ENCODE measurements at places on chromosomes 13 and 19.

DNA sequence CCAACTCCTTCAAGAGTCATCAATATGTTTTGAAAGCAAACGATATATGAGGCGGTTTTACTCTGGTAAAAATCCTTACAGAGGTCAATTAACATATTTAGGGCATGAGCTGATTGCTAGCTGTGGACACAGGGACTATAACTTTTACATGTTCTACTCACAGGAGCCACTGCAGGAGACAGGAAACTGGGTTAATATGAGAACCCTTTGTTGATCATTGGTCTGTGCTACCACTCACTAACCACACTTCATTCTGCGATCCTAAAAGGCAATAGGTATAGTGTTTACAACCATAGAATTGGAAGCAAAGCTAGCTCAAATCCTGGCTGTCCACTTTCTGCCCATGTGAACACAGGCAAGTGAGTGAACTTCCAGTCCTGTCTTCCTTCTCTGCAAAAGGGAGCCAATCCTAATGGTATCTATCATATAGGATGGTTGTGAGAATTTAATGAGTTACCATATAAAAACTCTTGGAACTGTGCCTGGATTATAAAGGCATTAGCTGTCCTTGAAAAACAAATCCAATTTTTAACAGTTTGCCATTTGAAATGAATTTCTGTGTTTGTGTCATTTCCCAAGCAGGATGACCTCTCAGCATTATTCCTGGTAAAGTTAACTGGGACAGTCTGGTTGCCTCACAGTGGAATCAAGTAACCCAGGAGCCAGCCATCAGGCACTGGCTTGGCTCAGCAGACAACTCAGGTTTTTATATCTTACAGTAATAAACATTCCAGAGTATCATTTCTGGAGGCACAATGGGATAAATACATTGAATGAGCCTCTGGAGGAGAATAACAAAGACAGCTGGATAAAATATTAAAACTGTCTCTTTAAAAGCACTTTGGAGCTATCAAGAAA lies 29.8 kb upstream of the RAP2A start:
- no peak for DNase-seq

- no peak for DNase-seq
Observed at GRCh38 chr13:94217370-94217769, 262.1 kb downstream of the DCT start.

- no peak for DNase-seq
Observed at GRCh38 chr13:41821238-41821594, 139.7 kb downstream of the VWA8 start.

DNA sequence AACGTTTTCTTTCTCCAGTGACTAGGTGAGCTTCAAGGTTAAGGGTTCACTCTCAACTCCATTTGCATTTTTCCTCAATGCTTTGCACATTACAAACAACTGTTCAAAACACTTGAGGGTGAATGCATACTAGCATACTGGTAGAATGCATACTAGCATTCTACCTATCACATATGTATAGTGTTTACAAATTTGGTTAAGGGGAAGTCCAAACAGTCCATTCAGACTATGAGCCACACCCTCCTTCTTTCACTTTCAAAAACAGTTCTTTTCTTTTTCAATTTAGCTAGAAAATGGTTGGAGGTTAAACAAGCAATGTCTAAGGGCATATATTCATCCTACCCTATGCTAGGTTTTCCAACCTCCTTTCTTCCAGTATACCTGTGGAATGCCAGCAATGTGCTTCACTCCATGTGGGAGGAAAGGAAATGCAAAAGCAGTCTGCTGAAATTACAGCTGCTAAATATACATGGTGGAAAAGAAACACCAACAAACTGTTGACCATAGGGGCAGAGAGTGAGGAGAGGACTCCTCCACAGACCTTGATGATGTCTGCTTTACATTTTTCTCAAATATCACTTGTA lies 102.6 kb downstream of the DOCK9 start:
- DNase-seq = no peak

GRCh38 chr13:25662516-25662915 lies 290.7 kb downstream of the ATP8A2 start:
- DNase-seq = no peak

DNA sequence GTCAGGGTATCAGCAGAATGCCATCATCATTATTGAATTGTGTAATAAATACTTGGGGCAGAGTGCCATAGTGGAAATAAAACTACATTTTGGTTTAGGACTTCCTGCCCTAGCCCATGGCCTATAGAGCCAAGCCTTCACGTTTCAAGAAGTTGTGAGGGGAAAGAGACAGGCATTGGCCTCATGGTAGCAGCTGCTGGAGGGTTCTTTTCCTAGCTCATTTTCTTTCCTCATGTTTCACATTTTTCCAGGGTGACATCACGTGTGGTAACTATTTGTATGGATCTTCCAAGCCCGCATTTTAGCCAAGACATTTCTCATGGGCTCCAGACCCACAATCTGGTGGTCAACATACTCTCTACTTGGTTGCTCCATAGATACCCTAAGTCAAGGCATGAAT lies 80.4 kb downstream of the LRCH1 start:
- DNase-seq = peak; percentile 69

DNA sequence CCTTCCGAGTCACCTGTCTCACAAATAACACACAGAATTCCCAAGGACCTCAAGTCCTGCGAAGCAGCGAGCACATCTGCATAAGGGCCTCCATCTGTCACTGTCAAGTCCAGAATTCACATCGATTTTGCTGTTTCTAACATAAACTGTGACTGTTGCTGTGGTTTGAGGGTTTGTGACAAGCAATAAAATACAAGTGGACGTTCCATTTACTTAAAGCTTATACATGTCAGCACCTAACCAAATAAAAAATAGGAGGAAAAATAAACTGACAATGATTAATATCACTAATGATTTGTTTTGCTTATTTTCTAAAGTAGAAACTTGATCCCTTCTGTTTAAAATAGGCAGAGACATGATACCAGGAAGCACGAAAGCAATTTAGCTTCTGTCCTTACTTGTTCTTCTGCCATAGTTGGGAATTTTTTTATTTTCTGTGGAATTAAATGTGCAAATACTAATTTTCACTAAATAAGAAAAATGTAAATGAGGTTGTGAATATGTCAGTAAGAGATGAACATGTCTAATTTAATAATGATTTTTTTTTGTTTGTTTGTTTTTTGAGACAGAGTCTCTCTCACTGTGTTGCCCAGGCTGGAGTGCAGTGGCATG lies 279.1 kb downstream of the FGF9 start:
- no peak for DNase-seq

GRCh38 chr13:41145136-41145908 lies 12.7 kb upstream of the KBTBD6 start:
- DNase-seq = peak; percentile 33

DNA sequence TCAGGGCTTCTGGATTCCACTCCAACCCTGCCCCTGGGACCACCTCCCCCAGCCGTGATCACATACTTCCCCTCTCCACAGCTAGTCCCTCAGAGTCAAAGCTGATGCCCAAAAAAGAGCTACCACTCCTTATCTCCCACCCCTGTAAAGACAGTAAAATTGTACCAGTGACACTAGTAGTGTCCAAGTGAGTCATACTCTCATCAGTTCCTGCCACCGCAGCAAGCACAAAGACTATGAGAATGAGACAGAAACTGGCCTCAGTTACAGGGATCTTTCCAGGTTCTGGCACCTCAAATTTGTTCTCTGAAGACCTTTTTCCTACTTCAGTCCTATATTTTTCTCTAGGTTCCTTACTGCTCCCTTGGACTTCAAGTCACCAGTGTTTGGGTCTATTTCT lies 144.2 kb downstream of the SPRY2 start:
- DNase-seq = no peak

DNA sequence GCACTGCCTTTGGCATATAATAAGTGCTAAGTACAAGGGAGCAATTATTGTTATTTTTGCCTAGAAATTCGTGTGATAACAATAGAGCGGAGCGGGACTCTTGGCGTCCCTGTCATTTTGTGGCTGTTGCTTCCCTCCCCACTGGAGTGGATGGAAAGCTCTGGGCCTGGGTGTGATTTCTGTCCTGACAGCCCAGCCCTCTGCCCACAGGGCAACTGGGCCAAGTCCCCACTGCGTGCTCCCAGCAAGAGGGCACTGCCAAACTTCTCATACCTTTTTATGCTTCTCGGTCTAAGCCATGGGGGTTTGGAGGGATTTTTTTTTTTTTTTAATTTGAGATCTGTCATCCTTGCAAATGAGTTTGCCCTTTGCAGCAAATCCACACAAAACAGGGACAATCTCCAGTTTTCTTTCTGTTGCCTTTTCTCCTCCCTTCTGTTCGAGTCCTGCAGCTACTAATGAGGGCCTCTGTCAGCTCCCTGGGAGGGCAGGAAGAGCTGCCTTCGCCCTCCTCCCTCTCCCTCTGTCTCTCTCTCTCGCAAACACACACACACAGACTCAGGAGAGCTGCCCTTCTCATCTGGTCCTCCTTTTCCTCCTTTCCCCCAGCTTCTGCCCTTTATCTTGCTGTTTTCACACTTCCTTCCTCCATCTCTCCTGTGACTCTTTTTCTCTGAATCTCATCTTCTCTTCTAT lies 103.9 kb downstream of the DNAJC15 start:
- no peak for DNase-seq

DNA sequence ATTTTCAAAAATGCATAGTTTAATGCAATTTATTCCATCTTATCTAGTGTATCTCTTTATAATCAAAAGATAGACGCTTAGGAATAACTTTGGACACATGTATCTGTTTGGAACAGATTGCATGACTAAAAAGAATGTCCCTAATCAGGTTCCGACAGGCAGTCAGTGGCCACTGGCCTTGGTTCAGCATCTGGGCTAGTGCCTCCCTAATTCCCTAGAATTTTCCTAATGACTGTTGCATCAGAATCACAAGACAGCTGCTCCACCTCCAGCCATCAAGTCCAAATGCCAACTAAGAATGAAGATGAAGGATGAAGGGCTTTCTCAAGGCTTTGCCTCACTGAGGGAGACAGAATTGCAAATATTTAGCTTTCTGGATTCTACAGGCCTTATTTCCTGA lies 173.8 kb downstream of the EFNB2 start:
- DNase-seq = no peak

- DNase-seq = no peak
Observed at GRCh38 chr13:88764103-88764502, 1092.9 kb downstream of the SLITRK5 start.

DNA sequence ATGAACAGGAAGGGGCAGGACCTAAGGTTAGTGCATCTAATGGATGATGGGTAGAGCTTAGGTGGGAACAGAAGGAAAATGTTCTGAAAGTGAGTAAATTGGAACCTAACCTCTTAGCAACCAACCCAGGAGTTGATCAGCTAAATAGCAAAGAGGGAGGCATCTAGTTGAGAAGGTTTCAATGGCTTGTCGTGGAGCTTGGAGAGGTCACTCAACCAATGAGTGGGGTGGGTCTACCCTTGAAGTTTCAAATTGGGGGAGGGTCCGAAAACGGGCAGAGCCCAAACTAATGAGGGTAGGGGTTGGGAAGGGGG lies 5.7 kb upstream of the SHKBP1 start:
- no peak for DNase-seq

GRCh38 chr13:106329941-106330340 lies 205.5 kb downstream of the EFNB2 start:
- DNase-seq = no peak

DNA sequence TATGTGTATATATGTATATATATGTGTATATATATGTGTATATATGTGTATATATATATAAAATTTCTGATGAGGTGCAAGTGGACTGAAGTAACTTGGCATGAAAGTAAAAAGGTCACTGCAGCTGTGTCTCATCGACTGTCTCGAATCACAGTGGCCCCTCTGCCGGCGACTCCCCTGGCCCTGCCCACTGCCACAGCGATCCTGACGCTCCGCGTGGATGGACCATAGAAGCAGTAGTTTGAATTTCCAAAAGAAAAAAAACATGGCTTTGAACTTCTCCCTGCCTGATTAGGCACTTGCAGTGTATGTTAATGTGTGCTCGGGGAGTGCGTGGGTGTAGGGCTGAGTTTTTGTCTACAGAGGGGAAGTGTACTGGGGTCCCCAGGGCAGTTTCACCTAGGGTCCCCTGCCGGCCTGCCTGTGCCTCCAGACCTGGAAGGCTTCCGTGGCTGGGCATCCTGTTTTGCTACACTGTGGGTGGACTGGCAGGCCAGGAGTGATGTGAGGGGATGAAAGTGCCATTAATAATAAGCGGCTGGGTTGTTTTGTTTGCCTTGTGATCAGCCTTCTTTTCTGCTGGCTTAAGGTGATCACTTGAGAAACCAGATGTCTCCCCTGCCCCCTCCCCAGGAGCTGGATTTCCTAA lies 10.8 kb downstream of the ZIC5 start:
- DNase-seq = no peak

DNA sequence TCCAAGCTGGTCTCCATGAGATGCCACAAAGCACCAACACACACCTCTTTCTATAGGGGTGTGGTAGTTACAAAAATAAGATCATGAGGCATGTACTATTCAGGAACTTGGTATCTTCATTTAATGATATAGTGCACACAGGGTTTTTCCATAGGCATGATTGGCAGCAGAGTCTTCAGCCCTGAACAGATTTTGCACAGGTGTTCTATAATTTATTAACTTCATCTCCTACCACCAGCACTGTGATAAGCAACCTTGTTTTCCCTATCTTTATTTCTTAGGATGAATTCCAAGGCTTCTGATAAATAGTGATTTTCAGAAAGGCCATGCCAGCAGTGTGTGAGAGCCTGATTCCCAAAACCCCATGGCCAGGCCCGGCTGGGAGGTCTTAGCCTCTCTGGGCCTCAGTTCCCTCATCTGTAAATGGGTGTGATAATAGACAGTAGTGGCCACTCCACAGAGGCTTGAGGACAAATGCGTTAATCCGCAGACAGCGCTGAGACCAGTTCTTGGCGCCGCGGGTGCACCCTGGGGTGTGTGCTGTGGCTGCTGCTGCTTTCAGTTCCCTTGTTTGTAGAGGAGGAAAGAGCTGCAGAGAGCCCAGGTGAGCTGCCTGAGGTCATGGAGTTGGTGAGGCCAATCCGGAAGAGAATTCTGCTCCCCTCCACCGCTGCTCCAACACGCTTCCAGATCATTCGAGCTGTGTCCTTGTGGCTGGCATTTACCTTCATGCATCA lies 33.1 kb downstream of the DHRS12 start:
- DNase-seq = no peak

GRCh38 chr13:104270731-104271130 lies 1204.5 kb upstream of the SLC10A2 start:
- no peak for DNase-seq

DNA sequence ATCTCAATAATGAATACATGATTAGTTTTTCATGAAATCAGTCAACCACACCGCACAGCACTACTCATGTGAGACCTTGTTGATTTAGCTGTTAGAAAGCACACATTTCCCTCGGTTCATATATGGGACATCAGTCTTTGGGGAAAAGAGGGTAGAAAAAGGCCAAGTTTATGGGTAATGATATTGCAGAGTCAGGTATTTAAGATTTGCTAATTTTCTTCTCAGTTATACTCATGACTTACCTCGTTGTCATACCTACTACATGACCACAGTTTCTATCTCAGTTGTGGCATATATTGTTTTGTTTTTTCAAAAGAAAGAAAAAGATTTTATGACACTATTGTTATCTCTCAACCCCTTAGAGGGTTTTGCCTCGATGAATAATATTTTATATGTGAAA lies 165.6 kb downstream of the POU4F1 start:
- no peak for DNase-seq

DNA sequence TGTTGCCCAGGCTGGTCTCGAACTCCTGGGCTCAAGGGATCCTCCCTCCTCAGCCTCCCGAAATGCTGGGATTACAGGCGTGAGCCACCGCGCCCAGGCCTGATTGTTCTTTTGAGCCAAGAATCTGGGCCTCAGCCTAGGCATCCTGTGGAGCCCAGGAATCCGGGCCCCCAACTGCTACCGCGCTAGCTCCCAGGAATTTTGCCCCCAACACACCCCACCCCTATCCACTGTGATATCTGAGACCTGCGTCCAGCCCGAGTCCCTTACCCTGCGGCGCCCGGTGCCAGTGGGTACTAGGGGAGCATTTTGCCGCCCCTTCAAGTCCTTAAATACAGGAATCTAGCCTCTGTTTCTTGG lies 838 bp upstream of the MYADM start:
- DNase-seq = no peak

Data from AG04450 (cell line).